CD4-positive, alpha-beta T cell treated with Interleukin-4 for 4 hours (primary cell): ENCODE measurements at places on chromosomes 4 and X.

DNA sequence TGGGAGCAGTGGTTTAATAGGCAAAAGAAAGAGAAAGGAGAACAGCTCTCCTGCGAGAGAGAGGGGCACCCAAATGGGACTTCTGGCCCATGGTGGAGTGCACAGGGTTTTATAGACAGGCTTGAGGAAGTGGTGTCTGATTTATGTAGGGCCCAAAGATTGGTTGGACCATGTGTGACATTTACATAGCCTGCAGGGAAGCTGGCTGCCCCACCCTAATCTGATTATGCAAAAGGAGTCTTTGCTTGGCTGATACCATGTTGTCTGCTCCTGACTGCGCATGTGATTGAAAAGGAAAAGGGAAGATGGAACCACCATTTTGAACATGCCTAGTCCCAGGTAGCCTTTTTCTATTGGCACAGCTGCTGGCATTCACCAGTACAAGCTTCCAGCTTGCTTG, 100.0 kb upstream of the DIPK2B start:
- DNase-seq: no peak

DNA sequence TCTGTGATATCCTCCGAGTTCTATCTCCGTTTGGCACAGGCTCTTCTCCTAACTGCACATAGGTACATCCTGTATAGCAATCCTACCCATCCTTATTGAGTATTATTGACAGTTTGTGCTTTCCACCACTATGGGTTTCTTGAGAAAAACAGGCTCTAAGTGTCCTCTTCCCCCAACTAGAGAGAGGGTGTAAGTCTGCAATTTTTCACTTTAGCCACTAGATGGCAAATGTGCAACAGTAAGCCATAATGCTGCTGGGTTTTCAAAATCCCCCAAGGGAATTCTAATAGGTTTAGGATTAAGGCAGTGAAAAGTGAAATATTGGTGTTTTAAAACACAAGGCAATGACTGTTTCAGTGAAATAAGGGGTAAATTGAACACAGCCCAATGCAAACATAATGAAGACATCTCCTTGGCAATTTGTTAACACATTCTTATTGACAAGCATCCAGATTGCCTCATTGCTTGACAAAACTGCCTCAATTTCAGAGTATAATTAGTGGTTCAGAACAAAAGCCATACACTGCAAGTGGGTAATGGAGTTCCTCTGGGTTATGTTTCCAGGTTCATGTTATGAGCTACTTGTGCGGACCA, 239.0 kb upstream of the HTR2C start:
- DNase-seq: no peak

GRCh38 chrX:129965166-129965565, 17.3 kb upstream of the BCORL1 start:
- no peak for DNase-seq

GRCh38 chr4:33494150-33494549, 2750.2 kb downstream of the ARAP2 start:
- no peak for DNase-seq

DNA sequence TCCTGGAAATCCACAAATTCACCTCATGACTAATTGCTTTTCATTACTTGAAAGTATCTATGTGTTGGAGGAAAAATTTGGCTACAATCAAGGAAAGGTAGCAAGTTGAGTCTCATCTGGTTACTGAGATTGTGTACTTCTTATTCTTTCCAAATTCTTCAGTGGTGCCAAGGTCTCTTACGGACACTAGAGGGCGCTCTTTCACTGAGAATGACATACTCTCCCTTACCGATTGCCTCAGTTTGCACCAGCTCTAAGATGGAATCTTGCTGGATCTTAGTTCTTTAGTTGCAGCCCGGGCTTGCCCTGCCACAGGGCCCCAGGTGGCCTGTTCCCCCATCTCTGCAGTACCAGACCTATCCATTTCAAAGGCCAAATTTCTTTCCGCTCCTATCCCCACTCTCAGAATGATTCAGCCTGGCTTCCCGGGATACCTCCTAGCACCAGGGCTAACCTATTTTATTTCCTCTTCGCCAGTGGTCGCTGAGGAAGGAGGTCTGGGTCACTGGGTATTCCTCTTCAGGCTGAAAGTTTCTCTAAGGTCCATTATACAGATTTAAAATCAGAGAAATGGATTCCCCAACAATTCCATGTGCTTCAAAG, 24.6 kb upstream of the GPR50 start:
- DNase-seq: peak; percentile 42

GRCh38 chrX:72133851-72134546, 2.3 kb upstream of the RTL5 start:
- no peak for DNase-seq
